ENCODE measurements at places on chromosomes 4 and X. TPM values are rescaled to one million over a fixed set of nuclear protein-coding genes. Genes with fewer than 3 reads are reported as not detected.

DNA sequence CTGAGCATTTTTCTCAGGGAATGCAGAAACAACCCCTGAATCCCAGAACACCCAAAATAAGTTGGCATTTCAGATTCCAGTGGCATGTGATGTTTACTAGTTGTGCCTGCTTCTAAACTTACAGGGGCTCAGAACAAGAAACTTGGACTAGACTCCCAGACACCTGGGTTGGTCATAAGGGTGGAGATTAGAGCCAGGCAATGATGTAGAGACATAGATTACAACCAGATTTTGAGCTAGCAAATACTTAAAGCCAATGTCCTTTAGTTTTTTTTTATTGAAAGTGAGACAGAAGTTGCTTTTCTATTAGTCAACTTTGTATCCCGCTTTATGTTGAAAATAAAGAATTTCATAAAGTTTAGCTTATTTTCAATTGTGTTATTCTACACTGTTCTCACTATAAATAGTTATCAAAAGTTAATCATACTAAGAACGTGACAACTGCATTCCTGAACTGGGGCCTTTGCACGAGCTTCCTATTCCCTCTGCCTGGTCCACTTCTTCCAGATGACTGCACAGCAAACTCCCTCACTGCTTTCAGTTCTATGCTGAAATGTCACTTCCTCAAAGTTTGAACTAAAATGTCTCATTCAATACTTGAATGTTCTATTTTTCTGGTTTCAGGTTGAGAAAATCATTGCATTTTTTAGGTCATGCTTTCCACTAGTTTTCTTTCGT is 224.7 kb upstream of the PPP1R2C start:
- DNase-seq: no peak

MBNL3 gene
- 30.7 TPM for total RNA-seq

FRMPD4 gene
- not detected for total RNA-seq

PLAC1 gene
- not detected for total RNA-seq

TSPAN7 gene
- not detected for total RNA-seq

MAGEB6B gene
- not detected for total RNA-seq

GRCh38 chrX:155134255-155134654 is 62.9 kb downstream of the BRCC3 start:
- DNase-seq: no peak

- DNase-seq: no peak
Measured at GRCh38 chr4:16240300-16240699, 14.0 kb upstream of the TAPT1 start.

DNA sequence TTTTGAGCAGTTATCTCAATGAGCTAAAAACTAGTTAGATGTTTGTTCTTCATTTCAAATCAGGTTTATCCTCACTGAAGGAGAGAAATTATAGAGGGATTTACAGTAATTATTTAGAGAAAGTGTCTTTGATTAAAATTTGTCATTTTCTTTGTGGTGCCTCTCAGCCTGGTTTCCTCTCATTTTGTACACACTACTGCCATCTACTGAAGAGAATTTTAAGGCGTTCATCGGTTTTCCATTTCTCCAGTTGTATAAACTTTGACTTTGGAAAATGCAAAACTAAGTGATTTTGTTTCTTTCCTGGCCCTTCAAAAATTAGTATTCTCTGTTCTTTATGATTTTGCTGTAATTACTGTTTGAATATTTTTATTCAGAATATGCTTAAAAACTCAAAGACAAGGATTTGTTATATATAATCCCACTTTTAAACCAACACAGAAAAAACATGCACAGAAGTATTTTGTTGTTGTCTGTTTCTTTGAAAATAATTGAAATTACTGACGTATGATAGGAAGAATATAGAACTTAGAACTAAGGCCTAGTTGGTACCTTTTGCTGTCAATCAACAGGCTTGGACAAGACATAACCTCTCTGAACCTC is 34.4 kb upstream of the ANXA3 start:
- no peak for DNase-seq

DNA sequence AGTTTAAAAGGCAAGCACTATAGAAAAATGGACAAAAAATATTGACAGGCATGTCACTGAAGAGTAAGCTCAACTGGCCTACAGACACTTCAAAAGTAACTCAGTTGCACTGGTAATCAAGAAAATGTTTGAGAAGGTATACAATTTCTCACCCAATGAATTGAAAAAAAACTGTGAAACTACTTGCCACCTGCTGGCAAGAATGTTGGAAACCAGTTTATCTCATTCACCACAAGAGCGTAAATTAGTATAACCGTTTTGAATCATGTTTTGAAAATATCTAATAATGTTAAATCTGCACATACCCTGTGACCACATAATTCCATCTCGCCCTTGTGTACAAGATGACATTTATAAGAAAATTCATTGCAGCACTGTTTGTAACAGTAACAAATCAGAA is 31.7 kb downstream of the TXK start:
- no peak for DNase-seq

DNA sequence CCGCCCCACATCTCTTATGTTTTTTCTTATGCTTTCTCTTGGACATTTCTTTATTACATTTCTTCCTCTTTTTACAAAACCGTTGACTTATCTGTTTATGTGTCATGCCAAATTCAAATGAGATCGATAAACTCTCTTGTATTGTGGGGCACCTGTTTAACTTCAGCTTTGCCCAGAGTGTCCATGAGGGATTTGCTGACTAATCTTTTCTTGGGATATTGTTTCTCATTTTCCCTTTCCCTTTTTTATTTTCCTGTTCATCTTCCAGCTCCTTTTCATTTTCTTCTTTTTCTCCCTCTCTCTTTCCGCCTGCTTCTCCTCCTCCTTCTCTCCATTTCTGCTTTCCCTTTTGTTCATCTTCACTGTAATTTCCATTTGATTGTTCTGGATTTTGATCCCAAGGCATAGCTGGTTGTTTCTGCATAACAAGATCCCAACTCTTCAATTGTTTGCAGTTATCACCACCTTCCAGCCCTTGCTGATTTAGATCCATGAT is 10.7 kb downstream of the TIMM8A start:
- no peak for DNase-seq

FAM13A gene
- 10.5 TPM for total RNA-seq

GRCh38 chr4:185640811-185641675 is 105.7 kb upstream of the PDLIM3 start:
- DNase-seq: no peak

- DNase-seq: no peak
Measured at GRCh38 chr4:124564121-124564520, 148.4 kb downstream of the ANKRD50 start.

- no peak for DNase-seq
Measured at GRCh38 chrX:105299286-105299685, 78.8 kb upstream of the TEX13A start.

ADGRL3 gene
- not detected for total RNA-seq

KCNE5 gene
- total RNA-seq: 0.40 TPM

- DNase-seq: no peak
Measured at GRCh38 chr4:149345424-149345823, 470.2 kb downstream of the IQCM start.

- no peak for DNase-seq
Measured at GRCh38 chrX:153628665-153629064, 18.3 kb upstream of the DUSP9 start.

- DNase-seq: no peak
Measured at GRCh38 chr4:14787221-14787620, 215.1 kb upstream of the CPEB2 start.

FRG2 gene
- total RNA-seq: not detected

ZNF280C gene
- 5.6 TPM for total RNA-seq

GRCh38 chr4:25345744-25346143 is 31.3 kb upstream of the ANAPC4 start:
- no peak for DNase-seq

DNA sequence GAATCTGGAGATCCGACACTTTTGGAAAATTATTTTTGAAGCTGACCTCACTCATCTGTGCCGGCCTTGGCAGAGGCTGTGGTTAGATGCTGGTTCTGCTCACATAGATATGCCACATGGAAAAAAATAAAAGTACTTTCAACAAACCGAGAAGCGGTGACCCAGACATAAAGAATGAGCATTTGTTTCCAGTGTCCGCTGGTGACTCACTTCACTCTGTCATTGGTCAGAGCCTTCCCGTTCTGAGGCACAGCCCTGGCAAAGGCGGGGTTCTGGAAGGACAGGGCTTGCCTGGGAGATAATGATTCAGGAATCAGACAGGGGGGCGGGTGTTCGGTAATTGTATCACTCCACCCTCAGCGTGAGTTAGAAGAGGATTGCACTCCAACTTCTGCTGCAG is 172.4 kb upstream of the MXRA5 start:
- DNase-seq: no peak

DNA sequence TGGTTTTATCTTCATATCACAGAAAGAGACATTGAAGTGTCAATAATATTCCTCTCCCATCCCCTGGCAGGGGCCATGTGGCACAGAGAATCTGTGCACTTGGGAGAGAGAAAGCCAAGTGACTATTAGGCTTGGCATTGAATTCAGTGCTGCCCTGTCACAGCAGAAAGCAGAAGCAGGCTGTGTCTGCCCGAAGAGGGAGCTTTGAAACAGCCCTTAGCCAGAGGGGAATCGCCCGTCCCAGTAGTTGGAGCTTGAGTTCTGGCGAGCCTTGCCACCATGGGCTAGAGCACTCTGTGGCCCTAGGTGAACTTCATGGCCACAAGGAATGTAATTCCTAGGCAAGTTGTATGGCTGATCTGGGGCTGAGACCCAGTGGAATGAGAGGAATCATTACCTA is 282.5 kb upstream of the PCDH10 start:
- DNase-seq: no peak

- no peak for DNase-seq
Measured at GRCh38 chr4:100372432-100372831, 145.4 kb downstream of the EMCN start.

USP17L27 gene
- not detected for total RNA-seq

GRCh38 chr4:168879188-168879587 is 130.9 kb downstream of the CBR4 start:
- no peak for DNase-seq

NLGN4X gene
- not detected for total RNA-seq

SLC35A2 gene
- 12.7 TPM for total RNA-seq

AWAT1 gene
- not detected for total RNA-seq

DACH2 gene
- total RNA-seq: not detected

F8 gene
- total RNA-seq: 7.8 TPM

GRCh38 chrX:13816176-13816575 is 717 bp downstream of the GPM6B start:
- no peak for DNase-seq

- DNase-seq: no peak
Measured at GRCh38 chr4:141192564-141192963, 28.1 kb upstream of the ZNF330 start.

- no peak for DNase-seq
Measured at GRCh38 chr4:53785996-53786395, 194.7 kb upstream of the LNX1 start.

- no peak for DNase-seq
Measured at GRCh38 chr4:98659106-98659592, 738 bp upstream of the TSPAN5 start.

FAM156B gene
- 15.6 TPM for total RNA-seq

DNA sequence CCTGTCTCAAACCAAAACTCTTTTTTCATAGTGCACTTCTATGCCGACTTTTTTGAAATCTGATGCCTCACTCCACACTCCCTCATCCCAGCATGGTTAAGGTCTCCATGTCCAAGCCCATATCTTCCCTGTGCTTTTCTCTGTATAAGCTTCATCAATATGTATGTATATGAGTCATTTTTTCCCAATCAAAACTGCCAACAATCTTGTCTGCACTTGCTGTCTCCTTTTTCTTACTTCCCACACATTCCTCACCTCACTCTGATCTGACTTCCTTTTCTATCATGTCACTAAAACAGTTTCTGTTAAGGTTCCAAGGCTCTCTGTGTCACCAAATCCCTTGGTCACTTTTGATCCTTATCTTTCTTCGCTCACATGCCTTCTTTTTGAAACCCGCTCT is 88.2 kb upstream of the GPR50 start:
- DNase-seq: no peak

GRCh38 chr4:11592276-11592675 is 163.6 kb upstream of the HS3ST1 start:
- DNase-seq: no peak

SPIN2B gene
- total RNA-seq: 13.4 TPM
